ENCODE measurements at places on chromosomes 6 and 20. TPM values are rescaled to one million over a fixed set of nuclear protein-coding genes. Genes with fewer than 3 reads are reported as not detected.

NR2E1 gene
- total RNA-seq = 0.13 TPM

DNA sequence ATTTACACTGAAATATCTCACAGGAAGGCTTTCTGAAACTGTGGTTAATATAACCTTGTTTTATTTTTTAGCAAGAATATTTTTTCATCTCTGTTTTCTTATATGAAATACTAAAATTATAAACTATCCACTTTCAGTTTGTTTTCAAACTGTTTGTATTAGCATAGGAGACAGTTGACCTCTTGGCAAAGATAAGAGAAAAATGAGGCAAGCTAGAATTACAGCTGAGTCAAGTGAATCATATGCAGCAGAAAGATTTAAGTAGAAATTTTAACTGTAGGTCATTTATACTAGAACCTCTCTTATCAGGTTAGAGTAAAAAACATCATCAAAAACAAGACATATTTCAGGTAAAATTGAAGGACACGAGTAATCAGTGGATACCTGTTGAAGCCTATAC, 792.6 kb downstream of the PHF3 start:
- no peak overlapping the region for H3K27ac ChIP-seq
- no peak overlapping the region for H3K4me3 ChIP-seq
- no peaks in the 10 kb centered on the region for H3K36me3 ChIP-seq
- H3K4me1 ChIP-seq = no peaks in the 10 kb centered on the region

DNA sequence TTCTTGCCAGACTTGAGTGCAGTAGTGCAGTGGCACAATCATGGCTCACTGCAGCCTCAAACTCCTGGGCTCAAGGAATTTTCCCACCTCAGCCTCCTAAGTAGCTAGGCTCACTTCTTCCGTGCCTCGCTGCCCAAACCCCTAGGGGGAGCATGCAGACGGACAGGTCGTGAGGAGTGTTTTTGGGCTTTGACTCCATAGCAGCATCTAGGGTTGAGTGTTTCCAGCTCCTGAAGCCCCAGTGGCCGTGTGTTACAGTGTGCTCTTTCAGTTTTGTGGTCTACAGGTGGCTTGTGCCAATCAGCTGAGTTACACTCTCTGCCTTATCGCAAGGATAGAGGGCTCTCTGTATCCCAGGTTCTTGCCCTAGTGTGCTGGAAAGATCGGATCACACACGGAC, 33.4 kb downstream of the NCOA3 start:
- H3K4me3 ChIP-seq = no peak overlapping the region
- peaks cover 3% of the 10 kb centered on the region for H3K36me3 ChIP-seq
- no peak overlapping the region for H3K27ac ChIP-seq
- H3K27me3 ChIP-seq = no peaks in the 10 kb centered on the region
- DNase-seq = no peak
- no peaks in the 10 kb centered on the region for H3K4me1 ChIP-seq

DNA sequence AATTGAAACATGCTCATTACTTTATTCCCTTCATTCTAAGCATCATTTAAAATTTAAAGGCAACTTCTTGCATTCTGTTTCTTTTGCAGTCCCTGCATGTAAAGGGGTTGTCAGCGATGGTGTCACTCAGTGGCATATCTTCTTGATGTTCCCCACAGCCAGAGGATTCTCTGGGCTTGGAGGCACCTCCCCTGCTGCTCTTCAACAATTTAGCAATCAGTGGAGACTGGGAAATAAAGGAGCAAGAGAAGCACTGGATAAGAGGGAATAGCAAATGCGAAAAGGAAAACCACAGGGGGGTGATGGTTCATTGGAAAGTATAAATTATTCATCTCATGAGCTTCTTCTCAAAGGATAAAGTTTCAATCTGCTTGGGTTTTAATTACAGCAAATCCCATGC, 30.7 kb upstream of the MC3R start:
- H3K4me3 ChIP-seq = no peak overlapping the region
- H3K36me3 ChIP-seq = no peaks in the 10 kb centered on the region
- no peak overlapping the region for H3K27ac ChIP-seq
- no peak for DNase-seq
- H3K4me1 ChIP-seq = no peaks in the 10 kb centered on the region

DNA sequence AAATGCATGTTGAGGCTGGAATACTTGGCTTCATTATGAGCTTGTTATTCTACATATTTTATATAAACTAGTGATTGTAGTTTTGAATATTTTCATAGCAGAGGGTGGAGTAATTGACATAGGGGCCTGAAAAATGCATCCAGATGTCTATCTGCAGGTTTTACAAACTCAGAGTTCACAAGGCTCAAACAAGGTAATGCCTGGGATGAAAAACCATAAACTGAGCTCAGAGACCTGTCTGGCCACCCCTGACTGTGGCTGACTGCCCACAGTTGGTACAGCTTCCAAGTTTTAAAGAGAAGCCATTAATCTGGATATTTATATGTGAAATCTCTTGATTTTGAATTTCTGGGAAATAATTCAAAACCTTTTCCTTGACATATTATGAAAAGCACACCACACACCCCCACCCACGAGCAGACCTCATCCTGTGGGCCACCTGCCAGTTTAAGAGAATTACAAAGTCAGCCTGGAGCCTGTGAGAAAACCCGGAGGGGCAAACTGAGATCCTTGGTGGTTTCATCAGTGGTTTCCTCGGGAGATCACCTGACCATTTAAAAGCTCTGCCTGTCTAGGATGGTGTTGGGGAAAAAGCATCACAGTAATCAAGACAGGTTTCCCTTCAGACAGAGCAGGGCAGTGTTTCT, 230.1 kb downstream of the SAMD5 start:
- H3K4me3 ChIP-seq = no peak overlapping the region
- peaks cover 24% of the 10 kb centered on the region for H3K4me1 ChIP-seq
- DNase-seq = peak; percentile 27
- H3K27ac ChIP-seq = no peak overlapping the region
- H3K36me3 ChIP-seq = no peaks in the 10 kb centered on the region

GRCh38 chr6:167703781-167704180, 122.9 kb upstream of the AFDN start:
- DNase-seq = no peak
- H3K4me3 ChIP-seq = no peak overlapping the region
- H3K36me3 ChIP-seq = no peaks in the 10 kb centered on the region

GRCh38 chr6:64665137-64665536, 1029.5 kb downstream of the PHF3 start:
- no peak for DNase-seq
- H3K4me3 ChIP-seq = no peak overlapping the region
- no peaks in the 10 kb centered on the region for H3K36me3 ChIP-seq
- H3K4me1 ChIP-seq = no peaks in the 10 kb centered on the region
- no peak overlapping the region for H3K27ac ChIP-seq
- H3K27me3 ChIP-seq = no peaks in the 10 kb centered on the region

DNA sequence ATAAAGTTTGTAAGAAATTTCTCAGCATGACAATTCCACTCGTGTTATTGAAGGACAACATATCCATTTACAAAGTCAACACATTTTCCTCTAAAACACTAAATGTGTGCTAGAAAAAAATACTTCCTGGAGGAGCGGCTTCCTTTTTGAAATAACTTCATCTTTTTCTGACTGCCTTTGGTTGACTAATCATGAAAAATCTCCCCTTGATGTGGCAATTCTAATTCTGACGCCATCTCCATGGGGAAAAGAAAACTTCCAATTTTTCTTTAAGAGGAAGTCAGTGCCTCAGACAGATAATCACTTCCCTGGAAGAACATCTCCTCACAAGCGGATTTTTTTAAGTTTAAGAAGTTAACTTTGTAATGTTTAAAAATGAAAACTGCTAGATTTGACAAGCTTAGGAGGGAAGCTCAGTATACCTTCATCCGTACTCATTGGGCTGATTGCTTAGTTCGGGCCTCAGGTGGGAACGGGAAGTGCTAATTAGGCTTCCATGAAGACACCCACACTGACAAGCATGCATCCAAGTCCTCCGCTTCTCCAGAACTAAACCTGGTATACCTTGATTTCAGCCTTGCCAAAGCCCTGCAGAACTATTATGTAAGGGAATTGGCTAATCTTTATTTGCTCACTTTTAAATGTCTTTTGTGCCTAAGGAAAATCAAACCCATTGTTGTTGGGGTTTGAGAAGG, 35.1 kb upstream of the DUSP22 start:
- H3K27ac ChIP-seq = no peak overlapping the region
- no peaks in the 10 kb centered on the region for H3K27me3 ChIP-seq
- H3K36me3 ChIP-seq = no peaks in the 10 kb centered on the region
- no peaks in the 10 kb centered on the region for H3K4me1 ChIP-seq

DNA sequence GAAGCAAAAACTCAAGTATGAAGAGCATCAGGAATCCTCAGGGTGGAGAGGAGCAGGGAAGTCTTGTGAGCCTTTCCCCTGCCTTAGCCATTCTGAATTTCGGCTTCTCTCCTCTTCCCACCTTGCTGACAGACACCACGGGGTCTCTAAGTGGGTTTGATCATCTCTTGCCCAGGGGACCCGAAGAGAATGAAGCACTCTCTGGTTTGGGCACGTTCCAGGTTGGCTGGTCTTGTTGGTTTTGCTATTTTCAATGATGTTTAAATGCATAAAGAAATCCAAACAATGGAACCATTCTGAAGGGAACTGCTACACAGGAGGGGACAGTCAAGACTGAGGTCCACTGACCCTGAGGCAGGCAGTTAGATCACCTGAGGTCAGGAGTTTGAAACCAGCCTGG, 131.7 kb downstream of the PXDC1 start:
- no peaks in the 10 kb centered on the region for H3K4me1 ChIP-seq
- no peaks in the 10 kb centered on the region for H3K27me3 ChIP-seq
- no peak overlapping the region for H3K4me3 ChIP-seq
- no peak overlapping the region for H3K27ac ChIP-seq
- DNase-seq = no peak

- H3K27me3 ChIP-seq = no peaks in the 10 kb centered on the region
- no peak overlapping the region for H3K27ac ChIP-seq
- H3K36me3 ChIP-seq = no peaks in the 10 kb centered on the region
Measured at GRCh38 chr20:46507760-46508407, 5.5 kb downstream of the ZNF334 start.

- no peak overlapping the region for H3K27ac ChIP-seq
- no peak for DNase-seq
- H3K4me1 ChIP-seq = no peaks in the 10 kb centered on the region
- H3K36me3 ChIP-seq = no peaks in the 10 kb centered on the region
- no peaks in the 10 kb centered on the region for H3K27me3 ChIP-seq
Measured at GRCh38 chr6:78533426-78533825, 333.9 kb upstream of the IRAK1BP1 start.

DNA sequence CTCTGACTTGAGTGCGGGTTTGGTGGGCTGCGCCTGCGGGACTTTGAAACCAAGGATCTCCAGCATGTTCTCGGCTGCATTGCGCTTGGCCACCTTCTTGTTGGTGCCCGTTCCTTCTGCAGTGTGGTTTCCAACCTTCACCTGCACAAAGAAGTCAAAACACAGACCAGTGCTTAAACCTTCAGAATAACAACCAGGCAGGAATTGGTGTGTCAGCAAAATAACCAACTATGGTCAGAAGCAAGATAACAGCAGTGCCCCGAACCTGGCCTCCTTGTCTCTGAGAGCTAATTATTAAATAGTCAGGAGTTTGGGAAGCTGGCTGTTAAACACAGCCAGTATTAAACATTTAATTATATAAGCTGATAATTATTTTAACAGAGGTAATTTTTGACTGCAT, 68.1 kb downstream of the STAU1 start:
- H3K36me3 ChIP-seq = peaks cover 90% of the 10 kb centered on the region
- no peak overlapping the region for H3K27ac ChIP-seq
- no peak for DNase-seq
- no peak overlapping the region for H3K4me3 ChIP-seq

GRCh38 chr20:3995067-3995748, 20.1 kb downstream of the RNF24 start:
- H3K27ac ChIP-seq = no peak overlapping the region
- H3K27me3 ChIP-seq = no peaks in the 10 kb centered on the region
- H3K36me3 ChIP-seq = no peaks in the 10 kb centered on the region
- no peaks in the 10 kb centered on the region for H3K4me1 ChIP-seq
- H3K4me3 ChIP-seq = no peak overlapping the region

DNA sequence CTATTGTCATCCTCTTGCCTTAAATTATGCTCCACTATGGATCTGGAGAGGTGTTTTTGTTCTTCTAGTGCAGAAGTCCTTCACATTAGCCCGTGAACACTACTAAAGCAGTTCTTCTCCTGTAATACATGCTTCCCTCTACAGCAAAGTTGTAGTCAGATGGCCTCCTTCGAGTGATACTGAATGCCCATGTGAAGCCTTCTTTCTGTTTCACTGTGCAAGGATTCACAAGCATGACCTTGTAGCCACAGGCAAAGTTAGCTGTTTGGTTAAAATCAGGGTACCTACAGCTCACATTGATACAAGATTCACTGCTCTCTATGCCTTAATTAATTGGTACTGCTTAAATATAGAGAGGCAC, 47.6 kb downstream of the ARHGAP18 start:
- no peak overlapping the region for H3K4me3 ChIP-seq
- no peak overlapping the region for H3K27ac ChIP-seq
- H3K36me3 ChIP-seq = no peaks in the 10 kb centered on the region
- no peaks in the 10 kb centered on the region for H3K4me1 ChIP-seq
- no peak for DNase-seq
- no peaks in the 10 kb centered on the region for H3K27me3 ChIP-seq

GRCh38 chr6:40484066-40484465, 103.1 kb downstream of the LRFN2 start:
- no peaks in the 10 kb centered on the region for H3K27me3 ChIP-seq
- no peak overlapping the region for H3K4me3 ChIP-seq
- no peak for DNase-seq
- no peaks in the 10 kb centered on the region for H3K36me3 ChIP-seq
- H3K27ac ChIP-seq = no peak overlapping the region

DNA sequence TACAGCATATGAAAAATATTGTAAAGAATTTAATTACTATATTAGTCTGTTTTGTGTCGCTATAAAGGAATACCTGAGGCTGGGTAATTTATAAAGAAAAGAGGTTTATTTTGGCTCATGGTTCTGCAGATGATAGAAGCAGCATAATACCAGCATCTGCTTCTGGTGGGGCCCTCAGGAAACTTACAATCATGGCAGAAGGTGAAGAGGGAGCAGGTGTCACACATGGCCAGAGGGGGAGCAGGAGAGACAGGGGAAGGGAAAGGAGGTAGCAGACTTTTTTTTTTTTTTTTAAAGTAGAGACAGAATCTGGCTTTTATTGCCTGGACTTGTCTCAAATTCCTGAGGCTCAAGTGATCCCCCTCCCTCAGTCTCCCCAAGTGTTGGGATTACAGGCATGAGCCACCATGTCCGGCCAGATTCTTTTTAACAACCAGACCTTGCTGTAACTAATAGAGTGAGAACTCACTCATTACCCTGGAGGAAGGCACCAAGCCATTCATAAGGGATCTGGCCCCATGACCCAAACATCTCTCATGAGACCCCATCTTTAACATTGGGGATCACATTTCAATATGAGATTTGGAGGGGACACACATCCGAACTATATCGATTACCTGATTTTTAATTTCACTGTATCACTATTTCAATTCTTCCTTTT, 64.6 kb downstream of the MAN1A1 start:
- DNase-seq = peak; percentile 7
- no peak overlapping the region for H3K4me3 ChIP-seq
- no peaks in the 10 kb centered on the region for H3K27me3 ChIP-seq
- H3K36me3 ChIP-seq = no peaks in the 10 kb centered on the region
- no peak overlapping the region for H3K27ac ChIP-seq

- DNase-seq = no peak
- no peaks in the 10 kb centered on the region for H3K36me3 ChIP-seq
- no peak overlapping the region for H3K27ac ChIP-seq
- no peaks in the 10 kb centered on the region for H3K27me3 ChIP-seq
- H3K4me1 ChIP-seq = 0 out of 2 replicates have a peak, but pooled peaks cover 4% of the 10 kb centered on the region
Measured at GRCh38 chr6:88296694-88297093, 130.5 kb upstream of the CNR1 start.

Data from SJCRH30 (cell line).